ENCODE measurements at places on chromosomes 7 and 10.
A peak's percentile ranks its signal among the peaks of the same experiment; 100 is the strongest.

DNA sequence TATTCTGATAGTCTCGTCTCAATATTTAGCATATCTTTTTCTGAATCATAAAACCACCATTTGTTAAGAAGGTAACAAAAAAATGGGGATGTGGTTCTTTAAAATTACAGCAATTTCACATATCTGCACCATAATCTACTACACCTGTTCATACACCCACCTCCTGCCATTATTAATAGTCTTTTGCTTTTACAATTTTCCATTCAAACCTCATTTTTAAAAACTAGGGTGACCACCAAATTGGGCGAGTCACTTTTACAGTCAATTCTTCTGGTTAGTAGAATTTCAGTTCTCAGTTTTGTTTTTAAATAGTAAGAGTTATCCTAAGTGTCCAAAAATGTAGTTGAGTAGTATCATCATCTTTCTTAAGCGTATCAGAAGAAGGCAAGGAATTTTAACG, 48.4 kb upstream of the GSAP start:
- DNase-seq = no peak

DNA sequence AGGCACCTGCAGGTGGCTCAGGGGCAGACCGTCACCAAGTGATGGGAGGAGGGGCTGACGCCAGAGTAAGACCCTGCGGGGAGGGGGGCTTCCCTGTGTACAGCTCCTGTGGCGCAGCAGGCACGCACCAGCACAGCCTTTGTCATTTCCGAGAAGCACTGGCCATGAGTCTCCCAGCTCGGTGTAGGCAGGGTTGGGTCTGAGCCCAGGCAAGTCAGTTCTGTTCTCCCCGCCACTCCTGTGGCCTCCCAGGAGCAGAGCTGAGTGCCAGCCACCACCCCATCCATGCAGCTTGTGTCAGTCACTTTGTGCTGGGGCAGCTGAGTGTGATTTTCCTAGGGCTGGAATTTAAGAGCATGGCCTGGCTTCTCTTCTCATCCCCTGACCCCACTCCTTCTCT, 13.2 kb downstream of the CPSF4 start:
- DNase-seq = no peak

GRCh38 chr10:104574427-104574826, 66.7 kb upstream of the SORCS3 start:
- no peak for DNase-seq

- DNase-seq = no peak
Measured at GRCh38 chr7:88269586-88269985, 37.1 kb downstream of the STEAP4 start.

GRCh38 chr7:98251601-98252424, at the start of gene TECPR1:
TECPR1 (minus strand) TSS chr7:98252232; CDS start chr7:98246146, 6,086 bp downstream.
- peak; percentile 54 for DNase-seq

DNA sequence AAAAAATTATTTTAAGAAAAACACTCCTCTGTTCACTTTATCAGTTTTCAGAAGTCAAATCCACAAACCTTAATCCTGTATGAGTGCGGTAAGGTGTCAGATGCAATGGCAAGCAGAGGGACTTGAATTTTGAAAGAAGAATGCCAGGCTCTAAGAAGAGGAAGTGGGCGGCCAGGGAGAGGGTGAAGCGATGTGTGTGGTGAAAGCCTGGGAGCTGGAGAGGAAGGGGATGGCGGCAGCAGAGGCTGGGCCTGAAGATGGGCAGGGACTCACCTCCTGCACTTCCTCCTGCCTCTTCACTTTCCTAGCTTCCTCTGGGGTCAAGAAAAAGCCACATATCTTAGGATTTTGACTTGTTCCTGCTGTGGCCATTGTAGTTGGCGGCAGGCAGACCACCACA, 609.6 kb downstream of the PARD3 start:
- DNase-seq = no peak

DNA sequence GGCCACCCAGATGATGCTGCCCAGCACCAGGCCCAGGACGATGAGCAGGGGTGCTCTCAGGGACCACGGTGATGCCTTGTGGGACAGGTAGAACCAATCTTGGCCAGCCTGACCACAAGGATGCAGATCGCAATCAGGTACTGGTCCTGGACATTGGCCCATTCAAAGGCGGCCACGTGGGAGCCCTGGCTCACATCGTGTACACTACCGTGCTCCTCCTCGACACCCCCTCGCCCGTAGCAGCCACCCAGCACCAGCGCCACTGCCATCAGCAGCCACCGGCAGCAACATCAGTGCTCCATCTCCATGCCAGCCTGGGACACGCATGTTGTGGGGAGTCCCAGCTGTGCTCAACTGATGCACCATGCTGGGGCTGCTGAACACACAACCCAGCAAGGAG, 39.0 kb downstream of the AGAP6 start:
- no peak for DNase-seq

DNA sequence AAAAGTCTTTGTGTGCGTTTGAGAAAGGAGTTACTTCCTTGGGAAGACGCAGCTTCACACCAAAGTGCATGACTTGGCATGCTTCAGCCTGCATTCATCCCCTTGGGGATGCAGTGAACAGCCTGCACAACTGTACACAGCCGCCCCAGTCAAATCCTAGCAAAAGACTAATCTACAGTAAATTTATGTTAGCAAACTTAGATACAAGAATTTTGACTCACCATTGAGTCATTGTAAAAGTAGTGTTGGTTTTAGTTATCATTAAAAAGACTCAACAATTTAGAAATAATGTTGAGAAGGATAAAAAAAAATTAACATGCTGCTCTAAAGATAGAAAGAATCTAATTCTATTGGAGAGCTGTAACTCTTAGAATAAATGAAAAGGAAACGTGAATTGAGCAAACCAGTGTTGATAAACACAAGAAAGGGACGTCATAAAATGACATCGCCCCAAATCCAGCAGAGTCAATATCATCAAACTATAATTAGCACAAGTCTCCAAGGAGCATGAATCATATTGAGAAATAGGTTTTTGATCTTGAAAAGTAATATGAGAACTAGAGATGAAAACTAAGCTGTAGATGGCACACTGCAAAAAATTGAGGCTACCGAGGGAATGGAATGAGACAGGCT, 11.9 kb upstream of the OPTN start:
- peak; percentile 75 for DNase-seq

DNA sequence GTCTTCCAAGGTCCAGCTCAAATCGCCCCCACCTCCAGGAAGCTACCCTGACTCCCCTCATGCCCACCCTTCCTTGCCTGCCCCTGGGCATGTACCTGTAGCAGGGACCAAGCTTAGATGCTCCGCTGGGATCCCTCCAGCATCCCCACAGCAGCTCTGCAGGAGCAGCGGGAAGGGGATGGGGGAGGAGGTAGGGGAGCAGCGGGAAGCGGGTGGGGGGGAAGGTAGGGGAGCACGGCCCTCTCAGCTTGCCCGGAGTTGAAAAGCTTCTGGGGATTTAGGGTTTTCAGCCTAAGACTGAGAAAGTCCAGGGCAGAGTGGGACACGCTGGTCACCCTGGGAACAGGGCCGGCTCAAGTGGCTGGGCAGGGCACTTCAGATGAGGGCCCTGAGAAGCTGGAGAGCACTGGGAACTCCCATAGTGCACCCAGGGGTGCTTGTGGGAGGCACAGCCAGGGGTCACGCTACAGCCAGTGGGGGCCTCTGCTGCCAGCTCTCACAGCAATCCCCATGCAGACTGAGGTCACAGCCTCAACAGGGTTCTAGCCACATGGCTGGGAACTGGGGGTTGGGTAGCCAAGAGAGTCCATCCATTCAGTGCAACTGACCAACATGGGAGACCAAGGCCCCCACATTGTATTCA, 13.4 kb downstream of the WDR86 start:
- DNase-seq = no peak

DNA sequence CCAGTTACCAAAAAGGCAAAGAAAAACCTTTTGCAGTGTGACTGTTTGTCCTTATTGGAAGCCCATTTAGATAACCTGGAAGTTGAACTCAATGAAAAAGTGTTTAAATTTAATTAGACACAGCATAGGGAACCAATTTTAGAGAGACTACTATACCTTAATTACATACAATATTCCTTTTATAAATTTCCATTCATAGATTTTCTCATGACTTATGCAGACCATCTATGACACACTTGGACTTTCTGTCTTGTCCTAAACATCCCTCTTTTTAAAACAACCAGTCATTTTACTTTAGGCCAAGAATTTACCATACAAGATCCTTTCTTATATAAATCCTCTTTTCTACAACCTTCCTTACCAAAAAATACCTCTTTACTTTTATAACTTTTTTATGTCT, 61.6 kb downstream of the MTURN start:
- DNase-seq = no peak

- no peak for DNase-seq
Measured at GRCh38 chr7:26782501-26782900, 81.9 kb downstream of the SKAP2 start.

- DNase-seq = no peak
Measured at GRCh38 chr7:44472843-44473242, 17.6 kb downstream of the NUDCD3 start.

DNA sequence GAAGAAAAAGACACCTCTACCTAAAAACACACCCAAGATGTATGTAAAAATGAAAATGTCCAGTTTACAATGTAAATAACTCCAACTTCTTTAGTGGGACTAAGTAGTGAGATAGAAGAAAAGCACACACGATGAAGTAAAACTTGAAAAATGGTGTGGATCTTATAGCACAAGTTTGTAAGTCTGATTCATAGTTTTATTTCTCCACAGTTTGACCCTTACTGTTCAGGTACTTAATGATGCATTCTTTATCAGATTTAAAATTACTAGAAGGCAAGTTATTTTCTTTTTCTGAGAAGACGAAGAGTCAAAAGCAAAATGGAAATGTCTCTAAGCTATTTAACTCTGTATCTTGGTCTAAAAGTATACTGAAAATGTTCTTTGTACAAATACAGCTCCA, 6.1 kb downstream of the NAMPT start:
- no peak for DNase-seq

GRCh38 chr7:128836729-128837348, 6.6 kb downstream of the FLNC start:
- no peak for DNase-seq

DNA sequence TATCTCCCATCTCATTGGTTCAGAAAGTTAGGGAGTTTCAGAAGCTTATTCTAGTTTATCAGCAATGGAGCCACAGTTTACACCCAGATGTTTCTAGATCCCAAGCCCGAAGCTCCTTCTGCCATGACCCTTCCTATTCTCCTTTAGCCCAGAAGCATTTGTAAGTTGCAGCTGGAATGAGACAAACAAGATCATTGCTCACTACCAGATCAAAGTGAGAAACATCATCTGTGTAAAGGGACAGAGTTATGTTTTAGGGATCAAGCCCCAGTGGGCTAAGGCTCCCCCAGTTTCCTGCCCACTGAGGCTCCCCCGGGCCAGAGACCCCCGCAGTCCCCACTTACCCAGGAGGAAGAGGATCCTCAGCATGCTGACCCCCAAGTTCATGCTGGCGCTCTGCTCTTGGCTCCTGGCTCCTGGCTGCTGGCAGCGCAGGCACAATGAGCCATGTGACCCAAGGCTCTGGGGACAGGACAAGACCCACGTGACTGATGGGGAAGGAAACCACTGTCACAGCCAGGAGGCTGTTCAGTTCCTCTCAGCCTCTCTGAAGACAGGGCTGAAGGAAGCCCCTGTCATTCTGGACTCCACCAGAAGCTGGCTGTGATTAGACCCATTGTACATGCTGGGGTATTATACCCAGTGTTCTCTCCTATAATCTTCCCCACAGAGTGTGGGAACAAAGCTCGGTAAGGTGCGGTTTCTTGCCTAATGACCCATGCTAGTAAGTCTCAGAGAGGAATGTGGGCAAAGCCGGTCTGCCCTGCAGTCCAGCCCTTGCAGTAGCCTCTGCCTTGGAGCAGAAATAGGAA, at the start of gene TMEM273:
Gene TMEM273, minus strand, starts transcription at position 442 of the 812 bp plus-strand sequence. Its CDS starts 55 bp downstream, at position 387.
- DNase-seq = no peak

DNA sequence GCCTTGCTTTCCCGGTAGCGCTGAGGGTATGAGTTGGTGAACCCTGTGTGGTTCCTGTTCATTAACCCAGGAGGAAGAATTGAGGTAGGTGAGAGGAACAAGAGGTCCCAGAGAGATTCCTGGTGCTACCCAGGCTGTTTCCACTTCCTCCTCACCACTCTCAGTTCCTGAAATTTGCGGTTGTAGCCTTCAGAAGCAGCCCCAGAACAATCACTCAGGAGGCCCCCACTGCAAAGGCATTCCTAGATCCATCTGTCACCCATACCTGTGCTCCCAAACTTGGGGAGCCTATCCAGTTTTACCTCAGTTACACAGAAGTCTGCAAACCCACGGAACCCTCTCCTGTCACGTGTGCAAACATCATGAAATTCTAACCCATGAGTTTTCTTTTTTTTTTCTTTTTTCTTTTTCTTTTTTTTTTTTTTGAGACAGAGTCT, 9.0 kb upstream of the PIP4K2A start:
- DNase-seq = no peak

- no peak for DNase-seq
Measured at GRCh38 chr7:14424675-14425074, 435.2 kb upstream of the ETV1 start.

DNA sequence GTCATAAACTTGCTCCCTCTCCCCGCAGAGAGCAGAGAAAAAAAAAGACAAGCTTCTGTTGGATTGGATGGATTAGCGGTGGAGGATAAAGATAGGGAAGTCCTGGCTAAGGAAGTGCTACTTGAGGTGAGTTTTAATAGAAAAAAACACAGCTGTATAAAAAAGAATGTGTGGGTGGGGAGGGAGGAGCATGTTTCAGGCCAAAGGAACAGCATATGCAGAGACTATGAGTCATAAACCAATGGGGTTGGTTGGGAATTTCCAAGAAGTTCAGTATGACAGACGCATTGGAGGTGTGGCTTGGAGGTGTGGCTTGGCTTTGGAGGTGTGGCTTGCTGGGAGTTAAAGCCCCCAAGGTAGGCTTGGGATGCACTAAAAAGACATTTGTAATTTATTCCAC, 103.0 kb upstream of the LSM8 start:
- DNase-seq = no peak

DNA sequence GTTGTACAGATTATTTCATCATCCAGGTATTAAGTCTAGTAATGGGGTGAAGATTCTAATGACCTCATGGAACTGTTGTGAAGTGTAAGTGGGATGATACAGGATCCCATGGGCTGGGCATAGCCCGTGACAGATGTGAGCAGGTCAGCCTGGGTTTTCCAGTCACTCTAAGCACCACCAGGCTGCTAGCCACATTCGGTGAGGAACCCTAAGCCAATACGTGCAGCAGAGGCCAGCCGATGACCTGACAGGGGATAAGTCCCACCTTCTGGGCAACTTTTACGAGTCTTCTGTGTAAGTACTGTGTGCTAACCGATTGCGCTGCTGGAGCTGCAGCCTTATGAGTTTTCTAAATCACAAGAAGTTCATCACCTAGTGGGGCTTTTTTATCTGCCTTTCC, 7.3 kb downstream of the ZNF503 start:
- no peak for DNase-seq

DNA sequence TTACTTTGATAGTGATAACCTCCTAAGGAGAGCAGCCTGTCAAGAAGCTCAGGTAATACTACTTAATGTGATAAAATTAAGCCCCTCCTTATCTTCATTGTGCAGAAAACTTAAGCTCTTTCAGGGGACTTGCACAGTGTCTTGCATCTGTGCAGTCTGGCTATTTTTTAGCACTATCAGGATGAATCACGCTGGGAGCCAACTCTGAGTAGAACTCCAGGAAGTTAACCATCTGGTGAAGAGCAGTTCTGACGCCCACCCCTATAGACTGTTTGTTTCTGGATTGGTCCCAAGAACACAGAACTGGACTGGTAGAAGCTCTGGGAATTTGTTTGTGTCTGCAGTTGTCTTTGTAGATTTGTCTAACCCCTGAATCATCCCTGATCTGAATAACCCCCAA, 41.9 kb downstream of the AGK start:
- peak; percentile 41 for DNase-seq
